Retina (tissue), 1 donor: ENCODE measurements at places on chromosomes 13 and 19.

DNA sequence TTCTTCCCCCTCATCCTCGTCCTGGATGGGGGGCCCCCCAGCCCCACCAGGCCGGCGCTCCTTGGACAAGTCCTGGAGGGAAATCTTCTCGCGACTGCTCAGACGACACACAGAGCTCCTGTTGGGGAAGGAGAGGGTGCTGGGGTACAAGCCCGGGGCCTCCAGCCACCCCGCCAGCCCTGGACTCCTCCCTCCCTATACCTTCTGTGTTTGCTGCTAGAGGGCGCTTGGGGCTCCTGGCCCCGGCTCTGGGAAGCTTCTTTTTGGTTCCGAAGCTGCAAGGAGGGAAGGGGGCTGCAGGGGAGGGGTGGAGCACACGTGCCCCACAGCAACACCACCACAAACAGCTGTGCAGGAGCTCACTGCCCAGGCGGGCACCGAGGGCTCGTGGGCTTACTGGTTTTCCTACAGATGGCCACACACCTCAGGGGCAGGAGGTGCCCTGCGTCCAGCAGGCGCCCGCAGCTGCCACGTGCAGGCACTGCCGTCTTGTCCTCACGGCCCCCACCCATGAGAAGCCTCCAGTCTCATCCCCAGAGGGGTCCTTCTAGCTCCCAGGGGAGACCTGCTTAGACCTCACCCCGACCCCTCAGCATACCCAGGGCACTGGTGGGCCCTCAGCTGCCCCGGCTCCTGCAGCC, 20.5 kb downstream of the EPS8L1 start:
- DNase-seq = no peak

- peak; percentile 59 for DNase-seq
Measured at GRCh38 chr13:111005808-111006505, 91.1 kb upstream of the ANKRD10 start.

DNA sequence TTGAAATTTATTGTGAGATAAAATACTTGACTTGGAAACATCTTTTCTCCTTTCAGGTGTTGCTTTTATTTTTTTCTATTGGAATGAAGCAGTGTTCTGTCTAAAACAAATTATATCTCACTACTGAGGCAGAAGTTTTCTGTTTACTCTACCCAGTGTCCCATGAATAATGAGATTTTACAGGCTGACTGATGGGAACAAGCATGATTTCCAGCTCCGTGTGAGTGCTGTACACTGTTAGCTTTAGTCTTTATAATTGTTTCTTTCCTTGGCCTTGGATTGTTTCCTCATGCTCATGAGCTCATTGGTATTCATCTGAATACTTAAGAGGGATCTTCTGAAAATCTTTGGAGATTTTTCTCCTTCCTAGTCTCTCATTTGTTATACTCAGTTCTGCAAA, 2049.5 kb upstream of the PRR20A start:
- DNase-seq = peak; percentile 25

DNA sequence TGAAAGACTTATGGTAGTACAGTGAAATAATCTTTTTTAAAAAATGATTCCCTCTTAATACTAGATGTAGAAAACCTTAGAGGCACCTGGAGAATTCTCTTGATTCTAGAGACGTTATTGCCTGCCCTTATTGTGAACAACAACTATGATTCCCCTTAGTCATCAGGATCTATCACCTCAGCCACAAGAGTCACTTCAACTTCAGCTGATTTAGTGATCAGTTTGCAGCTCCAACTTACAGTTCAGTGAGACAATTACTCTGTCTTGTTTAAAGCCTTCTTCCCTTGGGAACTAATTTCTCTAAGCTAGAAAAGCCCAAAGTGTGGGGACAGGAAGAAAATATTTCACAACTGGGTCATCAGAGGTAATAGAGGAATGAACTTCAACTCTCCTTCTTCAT, 254.3 kb upstream of the SLITRK1 start:
- DNase-seq = no peak

DNA sequence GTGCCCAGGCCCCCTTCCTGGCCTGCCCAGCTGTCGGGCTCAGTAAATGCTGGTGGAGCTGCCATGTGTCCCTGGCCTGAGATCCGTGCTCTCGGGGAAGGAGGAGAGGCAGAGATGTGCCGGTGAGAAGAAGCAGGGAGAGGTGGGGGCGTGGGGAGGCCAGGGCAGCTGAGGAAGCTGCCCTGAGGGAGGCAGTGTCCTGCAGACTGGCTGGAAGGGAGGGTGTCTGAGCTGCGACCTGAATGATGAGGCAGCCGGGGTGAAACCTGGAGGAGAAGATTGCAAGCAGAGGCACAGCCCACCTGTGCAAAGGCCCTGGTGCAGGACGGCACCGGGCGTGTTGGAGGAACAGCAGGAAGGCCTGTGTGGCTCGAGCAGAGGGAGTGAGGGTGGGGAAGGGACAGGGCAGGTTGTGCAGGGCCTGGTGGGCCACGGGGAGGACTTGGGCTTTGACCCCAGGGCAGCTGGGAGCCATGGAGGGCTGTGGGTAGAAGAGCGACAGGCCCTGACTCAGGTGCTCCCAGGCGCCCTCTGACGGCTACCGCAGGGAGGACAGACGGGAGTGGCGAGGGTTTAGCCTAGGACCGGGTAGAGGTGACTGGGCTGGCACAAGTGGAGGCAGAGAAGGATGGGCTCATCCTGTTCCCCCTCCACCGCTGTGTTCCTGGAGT, 14.0 kb upstream of the CELF5 start:
- DNase-seq = peak; percentile 59

- no peak for DNase-seq
Measured at GRCh38 chr19:46453661-46454060, 17.7 kb downstream of the PNMA8A start.

GRCh38 chr19:54179921-54180461, 7.0 kb upstream of the TMC4 start:
- DNase-seq = peak; percentile 87
